ENCODE measurements at places on chromosomes 4 and X.

GRCh38 chrX:68571292-68571609, 72.4 kb downstream of the YIPF6 start:
- no peak for DNase-seq

DNA sequence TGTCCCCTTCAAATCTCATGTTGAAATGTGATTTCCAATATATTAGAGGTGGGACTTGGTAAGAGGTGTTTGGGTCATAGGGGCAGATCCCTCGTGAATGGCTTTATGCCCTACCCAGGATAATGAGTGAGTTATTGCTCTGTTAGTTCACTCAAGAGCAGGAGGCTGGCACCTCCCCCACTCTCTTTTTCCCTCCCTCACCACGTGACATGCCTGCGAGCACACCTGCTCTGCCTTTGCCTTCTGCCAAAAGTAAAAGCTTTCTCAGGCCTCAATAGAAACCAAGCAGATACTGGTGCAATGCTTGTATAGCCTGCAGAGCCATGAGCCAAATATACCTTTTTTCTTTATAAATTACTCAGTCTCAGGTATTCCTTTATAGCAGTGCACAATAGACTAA, 286.3 kb upstream of the UGT8 start:
- DNase-seq, result no peak

- no peak for DNase-seq
Observed at GRCh38 chr4:36358173-36358572, 76.8 kb downstream of the DTHD1 start.

GRCh38 chrX:53511322-53511721, 77.2 kb upstream of the HSD17B10 start:
- DNase-seq, result no peak

GRCh38 chr4:84535901-84536300, 36.8 kb upstream of the NKX6-1 start:
- no peak for DNase-seq

DNA sequence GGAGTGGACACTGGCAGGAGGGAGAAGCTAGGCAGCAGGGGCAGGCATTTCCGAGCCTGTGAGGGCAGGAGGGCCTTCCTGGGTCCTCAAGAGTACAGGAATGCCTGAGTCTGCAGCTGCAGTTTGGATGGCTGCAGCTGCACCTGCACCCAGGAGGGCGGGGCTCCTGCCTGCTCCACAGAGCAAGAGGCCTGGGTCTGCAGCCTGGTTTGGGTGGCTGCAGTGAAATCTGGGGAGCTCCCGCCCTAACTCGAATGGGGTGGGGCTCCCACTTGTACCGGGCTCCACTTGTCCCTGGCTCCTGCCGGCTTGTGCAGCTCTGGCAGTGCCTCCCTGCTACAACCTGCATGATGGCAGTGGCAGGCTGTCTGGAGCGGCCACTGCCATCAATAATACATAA, 436.0 kb downstream of the ARHGAP24 start:
- no peak for DNase-seq

DNA sequence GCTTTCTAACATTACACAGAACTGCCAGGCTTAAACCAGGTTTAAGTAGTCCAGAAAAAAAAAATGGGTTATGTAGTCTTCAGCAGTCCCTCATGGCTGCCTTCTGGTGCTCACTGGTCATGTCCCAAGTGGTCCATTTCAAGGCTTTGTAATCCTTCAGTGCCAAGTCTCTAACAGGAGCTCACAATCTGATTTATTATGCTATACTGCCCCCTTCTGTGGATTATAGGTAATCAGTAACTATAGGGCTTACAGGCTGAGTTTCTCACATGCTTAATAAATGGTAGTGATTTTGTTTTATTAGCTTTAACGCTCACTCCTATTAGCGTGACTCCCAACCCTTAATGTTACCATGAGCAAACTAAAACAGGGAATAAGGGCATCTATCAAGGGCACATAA, 92.5 kb upstream of the EDA2R start:
- no peak for DNase-seq

GRCh38 chrX:65522739-65523372, 11.7 kb downstream of the LAS1L start:
- DNase-seq, result no peak

GRCh38 chr4:121819216-121819965, 4.3 kb downstream of the CCNA2 start:
- no peak for DNase-seq

DNA sequence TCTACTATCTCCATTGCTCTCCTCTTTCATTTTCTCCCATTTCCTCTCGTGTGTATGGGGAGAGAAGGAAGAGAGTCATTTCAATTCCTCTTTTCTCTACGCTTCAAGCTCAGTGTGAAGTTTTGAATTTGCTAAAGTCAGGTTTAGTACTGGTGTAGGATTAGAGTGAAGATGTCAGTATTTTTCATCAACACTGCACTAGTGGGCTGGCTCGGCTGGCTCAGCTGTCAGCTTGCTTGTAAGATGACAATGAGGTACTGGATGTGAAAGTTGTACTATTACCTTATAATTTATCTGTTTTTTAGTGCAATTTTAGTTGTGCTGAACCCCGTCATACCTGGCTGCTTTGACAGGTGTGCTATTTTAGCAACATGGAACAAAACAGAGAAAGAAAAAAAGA, 2.1 kb upstream of the SH2D1A start:
- no peak for DNase-seq

GRCh38 chrX:101442085-101442484, 34.1 kb downstream of the HNRNPH2 start:
- DNase-seq, result no peak

DNA sequence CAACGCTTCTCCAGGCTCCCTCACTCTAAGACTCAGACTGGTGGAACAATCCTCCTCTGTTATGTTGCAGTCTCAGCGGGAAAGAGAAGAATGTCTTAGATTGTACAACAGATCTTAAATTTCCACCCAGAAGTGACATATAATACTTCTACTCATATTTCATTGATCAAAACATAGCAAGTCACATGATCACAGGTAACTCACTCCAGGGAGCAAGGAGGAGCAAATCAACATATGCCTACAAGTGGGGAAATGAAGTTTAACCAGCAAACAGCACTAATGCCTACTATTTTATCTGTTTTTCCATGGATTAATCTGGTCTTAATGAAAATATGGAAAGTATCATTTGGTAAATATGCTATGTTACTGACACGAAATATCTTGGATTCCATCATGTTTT, 819.8 kb downstream of the CCSER1 start:
- DNase-seq, result no peak

GRCh38 chr4:164906368-164906767, 29.4 kb downstream of the APELA start:
- no peak for DNase-seq

DNA sequence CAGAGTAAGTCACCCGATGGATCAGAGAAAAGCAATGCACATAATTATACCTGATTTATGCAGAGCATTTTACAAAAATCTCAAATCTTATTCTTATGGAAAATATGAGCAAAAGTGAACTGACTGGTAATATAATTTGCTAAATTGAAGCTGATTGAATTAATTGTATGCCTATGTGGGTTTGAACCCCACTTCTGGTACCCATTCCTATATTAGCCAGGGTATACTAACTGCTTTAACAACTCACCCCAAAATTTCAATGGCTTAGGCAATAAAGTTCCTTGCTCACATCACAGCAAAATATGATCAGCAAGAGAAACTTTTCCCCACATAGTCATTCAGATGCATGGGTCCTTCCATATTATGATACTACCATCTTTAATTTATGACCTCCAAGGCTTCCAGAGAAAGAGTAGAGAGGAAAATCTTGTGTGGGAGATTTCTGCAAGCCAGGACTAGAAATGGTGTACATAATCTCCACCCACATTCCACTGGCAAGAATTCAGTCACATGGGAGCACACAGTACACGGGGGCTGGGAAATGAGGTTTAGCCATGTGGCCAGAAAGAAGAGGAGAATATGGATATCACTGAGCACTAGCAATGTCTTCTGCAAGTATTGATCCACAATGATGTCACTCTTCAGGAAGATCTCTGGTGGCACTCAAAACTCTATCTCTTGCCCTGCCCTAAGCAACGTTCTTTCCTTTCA, 640.7 kb downstream of the BCOR start:
- DNase-seq, result no peak

DNA sequence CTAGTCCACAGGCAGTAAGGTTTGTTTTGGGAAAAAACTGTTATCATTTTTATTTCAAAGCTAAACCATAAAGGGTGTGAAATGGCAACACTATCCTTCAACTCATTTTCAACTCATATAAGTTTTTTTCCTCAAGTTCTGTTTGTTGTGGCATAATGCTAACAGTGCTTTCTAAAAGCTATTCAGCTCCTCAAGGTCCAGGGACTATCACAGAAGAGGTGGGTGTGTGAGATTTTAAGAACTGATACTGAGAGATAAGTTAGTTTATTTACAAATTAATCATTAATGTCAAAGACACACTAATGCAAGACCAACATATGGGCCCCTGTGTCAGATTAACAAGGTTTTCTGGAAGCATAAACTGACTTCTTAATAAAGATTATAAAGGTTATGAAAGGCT, 11.8 kb downstream of the UGT2B15 start:
- DNase-seq, result no peak

DNA sequence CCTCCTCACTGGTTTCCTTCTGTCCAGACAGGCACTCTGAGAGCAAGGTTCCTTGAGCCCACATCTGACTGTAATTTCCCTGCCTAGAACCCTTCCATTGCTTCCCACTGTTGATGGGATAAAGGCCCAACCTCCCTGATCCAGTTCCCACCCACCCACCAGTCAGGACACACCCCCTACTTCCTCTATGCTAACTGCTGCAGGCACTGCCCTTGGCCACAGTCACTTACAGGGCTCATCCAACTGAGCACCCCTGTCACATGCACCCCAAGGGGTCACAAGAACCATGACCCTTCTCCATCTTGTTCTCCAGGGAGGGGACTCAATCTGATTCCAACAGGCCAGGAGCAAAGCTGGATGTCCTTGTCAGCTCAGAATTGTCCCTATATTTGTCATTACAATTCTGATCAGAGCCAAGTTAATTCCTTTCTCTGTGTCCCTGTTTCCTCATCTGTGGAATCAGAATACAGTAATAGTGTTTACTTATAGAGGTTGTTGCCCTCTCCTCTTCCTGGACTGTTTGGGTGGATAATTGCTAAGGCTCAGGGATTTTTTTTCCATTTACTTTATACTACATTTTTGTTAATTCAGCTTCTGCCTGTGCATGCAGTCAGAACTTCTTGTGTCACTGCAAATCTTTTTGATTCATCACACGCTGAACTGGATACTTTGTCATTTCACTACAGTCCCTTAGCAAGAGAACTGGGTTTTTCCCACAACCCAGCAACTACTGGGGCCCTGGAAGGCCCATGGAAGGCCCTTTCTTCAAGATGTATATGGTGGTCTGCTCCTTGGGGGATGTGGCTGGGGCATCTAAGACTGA, 105.6 kb upstream of the MAMLD1 start:
- no peak for DNase-seq

- DNase-seq, result no peak
Observed at GRCh38 chr4:21469438-21470300, 478.9 kb downstream of the KCNIP4 start.

GRCh38 chr4:183448436-183448835, 4.0 kb downstream of the CDKN2AIP start:
- DNase-seq, result no peak

DNA sequence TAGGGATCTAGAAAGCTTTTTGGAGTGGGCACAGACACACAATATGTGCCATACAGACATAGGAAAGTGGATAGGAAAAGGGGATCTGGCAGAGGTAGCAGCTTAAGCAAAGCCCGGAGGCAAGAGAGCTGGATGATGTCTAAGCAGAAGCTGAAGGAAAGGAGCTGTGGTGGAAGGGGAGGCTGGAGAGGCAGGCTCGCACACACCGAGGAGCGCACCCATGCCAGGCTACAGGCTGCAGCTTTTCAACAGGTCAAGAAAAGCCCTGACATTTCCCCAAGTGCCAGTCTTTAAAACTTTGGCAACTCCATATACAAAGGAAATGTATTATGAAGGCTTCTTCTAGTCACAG, 67.4 kb downstream of the SOWAHB start:
- no peak for DNase-seq

DNA sequence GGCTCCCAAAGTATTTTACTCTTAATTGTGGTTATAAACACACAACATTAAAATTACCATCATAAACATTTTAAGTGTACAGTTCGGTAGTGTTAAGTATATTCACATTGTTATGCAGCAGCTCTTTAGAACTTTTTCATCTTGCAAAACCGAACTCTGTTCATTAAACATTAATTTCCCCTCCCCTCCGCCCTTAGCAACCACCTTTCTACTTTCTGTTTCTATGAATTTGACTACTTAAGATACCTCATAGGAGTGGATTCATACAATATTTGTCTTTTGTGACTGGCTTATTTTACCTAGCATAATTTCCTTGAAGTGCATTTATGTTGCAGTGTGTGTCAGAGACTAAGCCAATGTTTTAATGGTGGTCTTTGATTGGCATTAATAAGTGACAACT, 32.6 kb downstream of the IL13RA1 start:
- no peak for DNase-seq

- no peak for DNase-seq
Observed at GRCh38 chrX:48512371-48512935, 3.7 kb downstream of the PORCN start.

- no peak for DNase-seq
Observed at GRCh38 chrX:64097891-64098290, 107.6 kb downstream of the AMER1 start.

DNA sequence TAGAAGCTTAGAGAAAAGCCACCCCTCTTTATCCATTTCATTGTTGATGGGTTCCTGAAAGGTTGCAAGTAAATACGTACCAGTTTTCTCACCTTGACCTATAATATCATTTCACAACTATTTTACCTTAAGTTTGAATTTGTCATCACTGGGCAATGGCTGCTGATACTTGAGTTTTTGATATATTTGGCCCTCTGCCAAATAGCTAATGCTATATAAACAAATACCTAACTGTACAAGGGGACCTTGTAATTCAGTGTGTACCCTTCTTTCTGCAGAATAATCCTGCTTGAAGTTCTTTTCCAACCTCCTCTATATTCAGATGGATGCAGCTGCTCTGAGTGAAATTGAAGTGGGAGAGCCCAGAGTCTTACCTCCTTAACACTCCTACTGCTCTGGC, 19.0 kb upstream of the GLUD2 start:
- no peak for DNase-seq

DNA sequence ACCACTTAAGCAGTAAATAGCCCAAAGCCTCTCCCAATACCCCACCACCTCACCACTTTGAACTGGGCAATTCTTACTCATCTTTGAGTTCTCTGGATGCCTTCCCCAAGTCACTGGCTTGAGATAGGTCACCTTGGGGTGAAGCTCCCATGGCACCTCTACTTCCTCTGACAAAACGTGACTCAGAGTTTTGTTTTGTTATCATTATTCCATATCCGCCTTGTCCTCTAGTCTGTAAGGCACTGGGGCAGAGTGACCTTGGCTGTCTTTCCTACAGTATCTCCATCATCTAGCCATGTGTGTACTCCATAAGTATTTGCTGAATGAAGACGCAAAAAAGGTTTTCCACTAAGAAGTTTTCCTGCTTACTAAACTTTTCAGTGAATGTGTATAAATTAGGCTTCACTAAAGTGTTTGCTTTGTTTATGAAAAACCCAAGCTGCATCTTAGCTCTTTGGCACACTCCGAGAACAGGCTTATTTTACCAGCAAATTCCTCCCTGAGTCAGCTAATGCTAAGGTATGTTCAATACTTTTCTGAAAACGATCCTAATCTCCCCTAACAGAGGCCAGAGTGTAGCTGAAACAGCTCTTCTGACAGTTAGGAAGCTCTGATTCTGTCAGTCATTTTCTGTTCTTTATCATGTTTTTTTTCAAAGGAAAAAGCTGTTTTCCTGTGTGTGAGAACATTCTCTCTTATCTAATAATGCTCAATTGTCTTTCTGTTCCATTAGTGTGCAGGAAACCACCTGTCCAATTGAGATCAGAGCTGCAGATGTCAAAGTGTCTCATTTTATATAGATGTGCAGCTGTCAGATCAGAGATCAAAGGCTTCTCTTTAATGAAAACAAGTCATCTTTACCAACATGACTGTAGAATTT, 30.2 kb upstream of the TSPAN5 start:
- no peak for DNase-seq

Measured in activated CD8-positive, alpha-beta memory T cell treated with anti-CD3 and anti-CD28 coated beads for 4 hours (primary cell).